Upper lobe of right lung (tissue), 1 donor: ENCODE measurements at places on chromosomes 3 and 15. TPM values are rescaled to one million over a fixed set of nuclear protein-coding genes. Genes with fewer than 3 reads are reported as not detected.

Gene KLHL40
- not detected for total RNA-seq

Gene ARGFX
- total RNA-seq: not detected

Gene DHX36
- 58.4 TPM for total RNA-seq

Gene SMCO1
- total RNA-seq: not detected

- no peak overlapping the region for H3K4me3 ChIP-seq
- no peak overlapping the region for H3K27ac ChIP-seq
- no peaks in the 10 kb centered on the region for H3K36me3 ChIP-seq
- peaks cover 50% of the 10 kb centered on the region for H3K27me3 ChIP-seq
- H3K4me1 ChIP-seq: no peaks in the 10 kb centered on the region
- DNase-seq: no peak
These were observed 22.2 kb downstream of the CFAP100 start for GRCh38 chr3:126416943-126417342.

GRCh38 chr3:100775669-100776068 is 66.4 kb downstream of the TFG start:
- peaks cover 6% of the 10 kb centered on the region for H3K36me3 ChIP-seq
- no peak for DNase-seq
- H3K27me3 ChIP-seq: no peaks in the 10 kb centered on the region
- H3K4me3 ChIP-seq: no peak overlapping the region
- H3K4me1 ChIP-seq: no peaks in the 10 kb centered on the region

DNA sequence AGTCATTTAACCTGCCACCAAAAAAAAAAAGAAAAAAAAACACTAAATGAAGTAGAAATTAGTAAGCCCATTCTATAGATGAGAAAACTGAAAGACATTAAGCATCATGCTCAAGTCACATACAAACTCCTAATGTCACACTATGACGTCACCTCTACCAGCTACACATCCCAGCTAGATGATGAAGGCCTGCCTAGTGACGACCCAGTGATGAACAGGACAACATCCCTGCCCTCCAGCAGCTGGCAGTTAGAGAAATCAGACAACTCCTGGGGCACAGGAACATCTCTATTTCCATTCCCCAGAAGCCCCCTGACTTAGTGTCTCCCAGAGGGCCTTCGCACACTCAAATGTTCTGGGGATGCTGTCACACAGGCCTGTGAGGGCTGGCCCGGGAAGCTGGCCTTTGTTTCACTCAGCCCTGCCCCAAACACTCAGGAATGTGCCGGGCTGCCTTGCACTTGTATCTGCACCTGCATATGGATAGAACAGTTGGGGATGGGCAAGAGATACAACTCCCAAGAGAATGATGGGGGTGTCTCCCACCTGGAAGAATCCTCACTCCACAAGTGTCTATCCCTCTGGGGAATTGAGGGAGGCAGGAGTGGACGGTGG is 7.0 kb upstream of the HAPLN3 start:
- H3K4me3 ChIP-seq: no peak overlapping the region
- no peak overlapping the region for H3K27ac ChIP-seq
- DNase-seq: no peak
- H3K36me3 ChIP-seq: peaks cover 23% of the 10 kb centered on the region

DNA sequence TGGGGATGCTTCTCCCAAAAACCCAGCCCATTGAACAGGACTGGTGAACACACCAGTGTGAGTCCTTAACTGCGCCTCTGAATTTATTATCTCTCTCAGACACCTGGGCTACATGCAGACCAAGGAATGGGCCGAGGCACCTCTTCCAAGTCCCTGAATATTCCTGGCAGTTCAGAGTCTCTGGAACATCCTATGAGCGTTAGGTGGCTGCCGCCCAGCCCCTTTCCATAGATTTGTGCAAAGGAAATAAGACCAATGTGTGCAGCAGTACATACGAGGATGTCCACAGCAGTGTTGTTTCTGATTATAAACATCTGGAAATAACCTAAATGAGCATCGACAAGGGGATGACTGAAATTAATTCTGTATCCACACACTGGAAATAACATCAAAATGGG is 104.9 kb upstream of the RPL32 start:
- peaks cover 43% of the 10 kb centered on the region for H3K4me1 ChIP-seq
- H3K4me3 ChIP-seq: no peak overlapping the region
- H3K27me3 ChIP-seq: no peaks in the 10 kb centered on the region
- DNase-seq: no peak

DNA sequence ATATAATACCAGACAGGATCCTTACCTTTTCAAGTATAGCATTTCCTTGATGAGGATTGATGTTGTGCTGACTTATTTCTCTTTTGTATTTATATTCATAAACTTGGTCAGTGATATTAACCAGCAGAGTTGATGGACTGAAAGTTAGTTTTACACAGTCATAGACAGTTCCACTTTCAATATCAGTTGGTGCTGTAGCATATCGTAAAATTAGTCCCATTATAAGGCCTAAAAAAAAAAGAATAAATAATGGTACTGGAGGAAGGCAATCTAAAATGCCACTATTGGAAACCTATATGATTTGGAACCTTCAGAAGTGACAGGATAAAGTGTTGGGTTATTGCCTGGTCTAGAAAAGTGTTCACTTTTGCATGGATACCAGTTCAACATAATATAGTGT is 16.3 kb downstream of the SLC9A9 start:
- no peak overlapping the region for H3K4me3 ChIP-seq
- DNase-seq: no peak
- H3K27ac ChIP-seq: no peak overlapping the region

DNA sequence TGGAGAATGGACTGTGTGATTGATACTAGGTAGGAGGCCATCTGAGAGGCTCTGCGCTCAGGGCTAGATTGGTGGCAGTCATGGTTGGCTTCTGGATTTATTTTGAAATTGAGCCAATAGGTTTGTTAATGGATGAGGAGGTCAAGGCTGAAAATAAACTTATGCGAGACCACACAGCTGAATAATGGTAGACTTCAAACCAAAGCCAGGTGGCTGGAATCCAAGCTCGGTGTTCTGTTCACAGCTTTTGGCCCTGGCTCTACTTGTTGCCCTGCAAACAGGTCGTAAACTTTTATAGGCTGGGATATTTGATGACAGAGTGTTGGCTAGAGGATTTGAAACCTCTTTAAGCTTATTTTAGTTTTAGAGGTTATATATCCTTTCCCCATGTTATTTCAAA is 160.4 kb downstream of the CHL1 start:
- H3K4me3 ChIP-seq: no peak overlapping the region
- H3K27me3 ChIP-seq: no peaks in the 10 kb centered on the region
- no peaks in the 10 kb centered on the region for H3K4me1 ChIP-seq
- no peak overlapping the region for H3K27ac ChIP-seq

DNA sequence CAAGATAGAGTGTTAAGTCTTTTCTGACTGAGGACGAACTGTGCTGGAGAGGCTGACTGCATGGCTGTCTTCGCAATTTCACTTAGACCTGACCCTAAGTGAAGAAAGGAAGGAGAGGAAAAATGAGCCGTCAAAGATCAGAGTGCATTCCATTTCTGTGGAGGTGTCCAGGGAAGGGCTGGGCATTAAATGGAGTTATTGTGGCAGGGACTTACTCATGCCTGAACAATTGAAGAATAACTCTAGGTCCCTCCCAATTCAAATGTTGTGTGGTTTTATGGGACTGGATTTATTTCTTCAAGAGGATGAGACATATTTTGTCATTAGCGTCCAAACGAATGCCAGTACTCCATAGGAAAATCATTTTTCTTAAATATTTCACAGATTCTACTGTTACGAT is 187.3 kb upstream of the CFAP20DC start:
- no peaks in the 10 kb centered on the region for H3K36me3 ChIP-seq
- DNase-seq: no peak
- H3K4me1 ChIP-seq: no peaks in the 10 kb centered on the region
- H3K4me3 ChIP-seq: no peak overlapping the region
- H3K27me3 ChIP-seq: no peaks in the 10 kb centered on the region

GRCh38 chr3:57942388-57942787 is 65.8 kb upstream of the FLNB start:
- no peak for DNase-seq
- no peaks in the 10 kb centered on the region for H3K4me1 ChIP-seq
- no peak overlapping the region for H3K27ac ChIP-seq
- H3K36me3 ChIP-seq: no peaks in the 10 kb centered on the region

- DNase-seq: no peak
- no peak overlapping the region for H3K4me3 ChIP-seq
- H3K4me1 ChIP-seq: no peaks in the 10 kb centered on the region
- peaks cover 13% of the 10 kb centered on the region for H3K36me3 ChIP-seq
These were observed 70.3 kb downstream of the ARHGEF26 start for GRCh38 chr3:154191520-154191919.

- no peaks in the 10 kb centered on the region for H3K27me3 ChIP-seq
- no peak overlapping the region for H3K4me3 ChIP-seq
- H3K36me3 ChIP-seq: peaks cover 44% of the 10 kb centered on the region
- no peaks in the 10 kb centered on the region for H3K4me1 ChIP-seq
- no peak for DNase-seq
These were observed 17.9 kb downstream of the RIOX2 start for GRCh38 chr3:97954228-97954827.

DNA sequence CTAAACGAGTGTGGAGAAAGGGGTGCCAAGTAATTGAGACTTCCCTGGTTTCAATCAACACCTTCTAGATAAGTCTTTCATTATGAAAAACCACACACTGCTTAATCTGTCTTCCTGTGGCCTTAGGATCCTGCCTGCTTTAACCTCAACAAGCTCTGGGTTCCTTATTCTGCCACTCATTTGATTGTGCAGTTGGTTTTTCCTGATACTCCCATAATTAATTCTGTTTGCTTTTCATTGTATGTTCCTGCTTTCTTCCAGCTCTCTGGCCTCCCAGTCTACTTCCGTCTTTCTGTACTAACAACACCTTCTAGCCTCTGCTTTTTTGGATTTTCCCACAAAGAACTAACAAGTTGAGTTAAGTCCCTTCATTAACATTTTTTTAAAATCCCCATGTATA is 20.2 kb upstream of the GCNT3 start:
- H3K36me3 ChIP-seq: no peaks in the 10 kb centered on the region
- DNase-seq: no peak
- H3K27me3 ChIP-seq: no peaks in the 10 kb centered on the region
- no peak overlapping the region for H3K4me3 ChIP-seq
- no peaks in the 10 kb centered on the region for H3K4me1 ChIP-seq
- no peak overlapping the region for H3K27ac ChIP-seq

DNA sequence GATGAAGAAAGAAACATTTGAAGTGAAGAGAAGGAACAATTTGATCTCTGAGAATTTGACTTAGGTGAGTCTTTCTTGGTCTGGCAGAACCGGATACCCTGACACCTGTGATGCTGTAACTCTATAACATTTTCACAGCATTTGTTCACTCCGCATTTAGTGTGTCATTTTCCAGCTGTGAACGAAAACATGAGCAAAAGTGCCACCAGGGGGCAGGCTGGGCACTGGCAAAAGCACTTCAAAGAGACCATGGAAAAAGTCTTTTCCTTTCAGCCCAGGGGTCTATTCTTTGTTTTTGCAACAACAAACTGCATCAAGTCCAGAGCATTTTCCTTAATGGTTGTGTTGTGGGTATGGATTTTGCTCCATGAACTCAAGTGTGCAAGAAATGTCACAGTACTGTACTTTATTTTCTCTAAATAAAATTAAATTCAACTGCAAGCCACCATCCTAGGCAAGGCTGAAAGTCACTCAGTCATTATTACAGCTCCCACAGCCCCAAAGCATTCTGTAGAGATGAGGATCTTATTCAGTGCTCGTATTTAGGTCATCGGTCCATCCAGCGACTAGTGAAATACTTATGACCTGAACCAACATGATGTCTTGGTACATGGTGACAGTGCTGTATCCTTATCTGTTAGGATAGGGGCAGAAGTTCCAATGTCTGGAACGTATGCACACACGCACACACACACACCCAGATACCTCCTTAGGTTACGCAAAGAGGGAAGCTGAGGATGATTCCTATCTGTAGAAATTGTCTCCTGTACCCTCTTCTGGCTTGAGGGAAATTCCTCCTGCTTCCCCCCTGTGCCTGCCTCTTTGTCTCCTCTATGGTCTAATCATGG is 125.5 kb downstream of the GADL1 start:
- no peaks in the 10 kb centered on the region for H3K27me3 ChIP-seq
- H3K27ac ChIP-seq: no peak overlapping the region
- H3K36me3 ChIP-seq: no peaks in the 10 kb centered on the region
- DNase-seq: peak; percentile 81
- H3K4me1 ChIP-seq: no peaks in the 10 kb centered on the region

GRCh38 chr3:112531358-112531781 is 30.4 kb downstream of the ATG3 start:
- H3K36me3 ChIP-seq: peaks cover 85% of the 10 kb centered on the region
- H3K27me3 ChIP-seq: no peaks in the 10 kb centered on the region
- no peak for DNase-seq
- H3K27ac ChIP-seq: no peak overlapping the region

DNA sequence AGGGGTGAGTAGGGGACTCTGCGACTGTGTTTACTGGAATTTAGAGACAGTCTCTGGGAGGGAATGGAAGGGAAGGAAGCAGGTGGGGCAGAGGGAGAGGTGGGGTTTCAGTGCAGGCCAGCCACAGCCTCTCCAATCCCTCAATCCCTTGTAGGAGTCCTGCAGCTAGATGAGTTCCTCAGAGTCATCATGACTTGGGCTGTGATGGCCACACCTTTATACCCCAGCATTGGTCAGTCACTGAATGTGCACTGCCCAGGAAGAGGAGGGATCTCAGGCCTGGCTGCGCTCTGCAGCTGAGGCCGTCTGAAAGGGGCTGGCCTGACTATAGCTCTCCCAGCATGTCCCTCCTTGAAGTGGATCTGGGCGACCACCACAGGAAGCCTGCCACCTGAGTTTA is 67.3 kb upstream of the GLCE start:
- DNase-seq: no peak
- H3K4me3 ChIP-seq: no peak overlapping the region
- H3K36me3 ChIP-seq: no peaks in the 10 kb centered on the region
- H3K27me3 ChIP-seq: no peaks in the 10 kb centered on the region

GRCh38 chr3:42505849-42506410 is 3.5 kb downstream of the VIPR1 start:
- peak overlapping the region; percentile 76 for H3K27ac ChIP-seq
- H3K4me3 ChIP-seq: no peak overlapping the region
- H3K4me1 ChIP-seq: peaks cover 32% of the 10 kb centered on the region
- H3K36me3 ChIP-seq: no peaks in the 10 kb centered on the region
- DNase-seq: peak; percentile 38

DNA sequence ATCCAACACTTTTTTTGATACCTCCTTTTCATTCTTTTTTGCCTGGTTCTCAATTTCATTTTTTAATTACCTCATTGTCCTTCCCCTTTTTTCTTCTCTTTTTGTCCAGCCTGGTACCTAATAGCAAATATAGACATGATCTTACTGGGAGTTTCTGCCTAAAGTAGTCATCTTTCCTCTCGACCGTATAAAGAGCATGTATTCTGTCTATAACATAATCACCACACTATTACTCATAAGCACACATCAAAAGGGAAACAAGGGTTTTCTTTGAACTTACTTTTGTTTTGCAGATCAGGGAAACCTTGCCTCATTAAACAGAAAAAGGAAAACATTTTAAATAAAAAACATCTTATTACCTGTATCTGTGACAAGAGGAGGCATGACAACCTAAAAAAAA is 33.0 kb downstream of the FAM98B start:
- no peak overlapping the region for H3K27ac ChIP-seq
- DNase-seq: no peak

- peak overlapping the region; percentile 77 for H3K27ac ChIP-seq
- peak overlapping the region; percentile 1 for H3K4me3 ChIP-seq
- H3K36me3 ChIP-seq: no peaks in the 10 kb centered on the region
- DNase-seq: no peak
- H3K4me1 ChIP-seq: peaks cover 23% of the 10 kb centered on the region
These were observed 39.9 kb upstream of the TNFSF10 start for GRCh38 chr3:172562871-172563865.
